ENCODE measurements at places on chromosomes 7 and 10.

DNA sequence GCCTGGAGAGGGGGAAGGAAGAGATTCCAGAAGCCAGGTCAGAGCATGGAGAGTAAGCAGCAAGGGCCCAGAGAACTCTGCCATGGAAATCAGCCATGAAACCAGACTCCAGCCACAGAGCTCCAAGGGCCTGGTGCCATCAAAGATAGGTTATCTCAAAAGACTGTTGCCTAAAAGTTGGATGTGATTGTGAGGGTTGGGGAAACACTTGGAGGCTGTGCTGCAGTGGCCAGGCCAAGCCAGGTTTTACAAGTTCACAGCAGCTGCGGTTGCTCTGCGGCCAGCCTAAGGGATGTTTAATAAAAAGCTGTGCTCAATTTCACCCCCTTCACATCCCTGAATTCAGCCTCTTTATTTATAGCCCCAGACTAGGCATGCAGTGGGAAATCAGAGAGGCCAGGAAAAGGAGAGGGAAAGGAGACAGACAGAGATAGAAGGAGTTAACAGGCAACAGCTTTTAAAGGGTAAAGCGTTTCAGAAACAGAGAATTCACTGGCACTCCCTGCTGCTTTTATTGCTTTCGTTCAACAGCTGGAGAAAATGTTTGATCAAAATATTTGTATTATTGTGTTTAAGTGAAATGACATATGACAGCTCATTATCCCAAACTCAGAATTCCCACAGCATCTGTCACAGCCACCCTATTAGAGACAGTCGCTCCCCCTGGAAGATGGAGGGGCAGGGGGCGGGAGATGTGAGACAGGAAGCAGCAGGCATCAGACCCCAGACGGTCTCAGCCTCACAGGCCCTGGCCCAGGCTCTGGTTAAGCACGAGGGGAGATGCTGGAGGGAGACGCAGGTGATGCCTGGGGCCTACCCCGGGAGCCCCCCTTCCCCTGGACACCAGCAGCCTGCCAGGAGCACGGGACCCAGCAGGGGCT lies 140.1 kb downstream of the GLI3 start:
- DNase-seq = no peak

DNA sequence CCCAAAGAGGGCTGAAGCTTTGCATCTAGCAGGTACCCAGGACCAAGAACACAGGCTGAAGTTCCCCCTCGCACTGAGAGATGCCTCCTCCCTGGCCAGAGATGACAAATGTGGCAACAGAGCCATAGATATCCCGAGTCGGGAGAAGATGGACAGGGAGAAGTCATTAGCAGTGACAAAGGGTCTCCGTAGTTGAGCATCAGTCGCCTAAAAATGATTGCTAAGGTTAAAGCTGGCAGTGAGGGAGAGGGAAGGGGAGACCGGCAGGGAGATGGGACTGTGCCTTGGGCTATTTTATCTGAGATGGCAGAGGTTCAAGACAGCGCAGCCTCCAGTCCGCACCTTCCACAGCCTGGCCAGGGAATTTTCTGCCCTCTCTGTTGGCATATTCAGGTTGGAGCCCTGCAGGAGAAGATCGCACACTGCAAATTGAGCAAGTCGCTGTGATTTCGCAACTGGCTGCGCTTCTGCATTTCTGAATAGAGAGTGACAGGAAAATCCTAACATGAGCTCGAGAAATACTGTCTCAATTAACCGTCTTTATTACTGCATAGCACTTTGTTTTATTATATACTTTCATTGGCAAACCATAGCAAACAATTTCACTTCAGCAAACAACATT lies 238.9 kb upstream of the GPR26 start:
- peak; percentile 12 for DNase-seq

DNA sequence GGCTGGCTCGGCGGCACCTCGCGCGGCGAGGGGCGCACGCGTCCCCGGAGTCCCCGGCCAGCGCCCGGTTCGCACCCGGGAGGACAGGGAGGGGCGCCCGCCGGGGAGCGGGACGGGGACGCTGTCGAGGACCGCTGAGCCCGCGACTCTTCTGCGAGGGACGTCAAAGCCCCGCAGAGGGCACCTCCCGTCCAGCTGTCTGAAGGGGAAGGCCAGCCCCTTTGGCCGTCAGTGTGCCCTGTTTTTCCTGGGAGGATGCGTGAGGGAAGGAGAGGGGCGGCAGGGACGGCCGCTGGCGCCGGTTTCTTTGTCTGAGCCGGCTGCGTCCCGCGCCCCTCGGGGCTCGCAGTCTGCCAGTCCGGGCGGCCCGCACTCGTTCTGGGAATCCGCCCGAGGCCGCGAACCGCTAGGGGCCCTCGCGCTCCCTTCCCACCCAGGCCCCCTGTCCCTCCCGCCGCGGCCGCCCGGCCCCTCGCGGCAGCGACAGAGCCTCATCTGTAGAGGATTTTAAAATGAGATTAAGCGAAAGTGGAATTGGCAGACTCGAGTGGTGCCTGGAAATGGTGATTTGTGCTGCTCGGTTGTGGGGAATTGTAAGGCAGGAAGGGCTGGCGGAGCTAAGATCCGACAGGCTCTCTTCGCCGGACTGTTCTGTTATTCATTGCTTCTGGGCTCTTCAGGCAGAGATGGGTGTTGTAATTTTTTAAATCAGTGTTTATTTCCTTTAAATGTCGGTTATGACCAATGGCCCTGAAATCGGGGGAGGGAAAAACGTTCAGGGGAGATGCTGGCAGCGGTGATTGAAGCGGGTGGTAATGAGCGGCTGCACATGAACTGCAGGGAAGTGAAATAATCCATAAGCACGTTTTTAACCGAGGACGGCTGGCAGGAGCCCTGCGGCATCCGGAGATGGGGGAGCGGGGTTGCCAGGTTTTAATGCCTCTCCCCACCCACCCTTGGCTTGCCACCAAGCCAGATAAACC lies 618 bp upstream of the RELN start:
- DNase-seq = peak; percentile 62

GRCh38 chr10:63595072-63595471 lies 73.9 kb downstream of the REEP3 start:
- no peak for DNase-seq
